CD4-positive, alpha-beta T cell (primary cell): ENCODE measurements at places on chromosomes 2 and 18.
A peak's percentile ranks its signal among the peaks of the same experiment; 100 is the strongest.

GRCh38 chr2:121613774-121614173, 35.5 kb downstream of the CLASP1 start:
- DNase-seq, result no peak

DNA sequence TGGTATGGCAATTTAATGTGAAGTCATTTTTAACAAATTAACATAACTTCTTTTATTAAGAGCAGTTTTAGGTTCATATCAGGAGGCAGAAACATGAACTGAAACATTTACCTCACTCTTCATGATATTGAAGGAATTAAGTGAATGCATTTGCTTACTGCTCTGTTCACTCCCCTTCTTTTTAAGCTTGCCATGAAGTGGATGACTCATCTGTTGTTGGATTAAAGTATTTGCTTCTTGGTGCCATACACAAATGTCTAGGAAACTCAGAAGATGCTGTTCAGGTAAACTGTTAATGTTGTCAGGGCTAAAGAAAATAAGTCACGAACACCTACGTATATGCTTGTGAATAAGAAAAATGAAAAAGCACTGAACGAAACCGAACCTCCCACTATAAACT, 10.2 kb upstream of the CABYR start:
- DNase-seq, result no peak

DNA sequence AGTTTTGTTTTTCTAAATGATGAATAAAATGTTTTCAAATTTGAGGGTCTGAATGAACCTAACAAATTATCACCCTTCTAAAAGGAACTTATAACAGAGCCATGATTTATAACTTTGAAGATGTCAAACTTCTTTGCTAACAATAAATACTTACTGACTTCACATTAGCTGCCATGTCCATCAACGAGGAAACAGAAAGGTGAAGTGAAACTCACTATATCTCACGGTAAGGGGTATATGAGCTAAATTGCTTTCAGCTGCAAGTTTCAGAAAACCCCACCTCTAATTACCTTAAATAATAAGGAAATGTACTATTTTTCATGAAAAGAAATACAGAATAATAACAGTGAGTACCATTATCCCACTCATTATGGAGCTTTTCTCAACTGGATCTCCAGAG, 350.8 kb upstream of the NT5C1B start:
- no peak for DNase-seq

DNA sequence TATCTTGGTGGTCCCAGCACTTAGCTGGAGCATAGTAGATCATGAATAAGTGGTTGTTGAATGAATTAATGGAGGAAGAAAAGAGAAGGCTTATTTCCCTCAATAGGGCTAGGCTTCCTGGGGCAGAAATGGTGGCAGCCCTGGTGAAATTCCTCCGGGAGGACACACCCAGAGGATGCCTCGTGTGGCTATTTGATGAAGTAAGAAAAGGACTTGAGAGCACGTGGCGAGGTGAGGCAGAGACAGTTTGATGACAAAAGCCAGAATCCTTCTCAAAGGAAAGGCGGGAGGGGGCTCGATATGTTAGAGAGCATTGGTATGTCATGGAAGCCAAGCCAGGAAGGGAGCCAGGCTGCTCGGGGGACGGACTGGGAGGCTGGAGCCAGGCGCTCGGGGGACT, 14.7 kb downstream of the FAM228A start:
- DNase-seq, result no peak

- no peak for DNase-seq
These were observed 310.4 kb upstream of the HDAC4 start for GRCh38 chr2:239710953-239711861.

GRCh38 chr2:160096409-160096808, 34.0 kb upstream of the PLA2R1 start:
- no peak for DNase-seq

DNA sequence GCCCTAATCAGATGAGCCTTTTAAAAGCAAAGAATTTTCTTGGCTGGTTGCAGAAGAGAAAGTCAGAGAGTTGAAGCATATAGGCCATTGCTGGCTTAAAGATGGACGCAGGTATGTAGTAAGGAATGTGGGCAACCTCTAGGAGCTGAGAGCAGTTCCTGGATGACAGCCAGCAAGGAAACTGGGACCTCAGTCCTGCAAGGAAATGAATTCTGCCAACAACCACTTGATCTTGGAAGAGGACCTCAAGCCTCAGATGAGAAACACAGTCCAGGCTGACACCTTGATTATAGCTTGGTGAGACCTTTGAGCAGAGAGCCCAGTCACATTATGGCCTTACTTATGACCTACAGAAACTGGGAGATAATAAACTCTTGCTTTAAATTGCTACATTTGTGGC, 15.7 kb downstream of the PHOSPHO2 start:
- no peak for DNase-seq

DNA sequence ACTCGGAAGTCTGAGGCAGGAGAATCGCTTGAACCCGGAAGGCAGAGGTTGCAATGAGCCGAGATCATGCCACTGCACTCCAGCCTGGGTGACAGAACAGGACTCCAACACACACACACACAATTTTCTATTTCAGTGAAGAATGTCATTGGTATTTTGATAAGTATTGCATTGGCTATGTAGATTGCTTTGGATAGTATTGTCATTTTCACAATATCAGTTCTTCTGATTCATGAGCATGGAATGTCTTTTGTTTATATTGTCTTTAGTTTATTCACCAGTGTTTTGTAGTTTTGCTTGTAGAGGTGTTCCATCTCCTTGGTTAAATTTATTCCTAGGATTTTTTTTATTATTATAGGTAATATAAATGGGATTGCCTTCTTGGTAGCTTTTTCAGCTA, 693.4 kb upstream of the SYT4 start:
- no peak for DNase-seq

- DNase-seq, result no peak
These were observed 57.7 kb downstream of the INHBB start for GRCh38 chr2:120403676-120404075.

DNA sequence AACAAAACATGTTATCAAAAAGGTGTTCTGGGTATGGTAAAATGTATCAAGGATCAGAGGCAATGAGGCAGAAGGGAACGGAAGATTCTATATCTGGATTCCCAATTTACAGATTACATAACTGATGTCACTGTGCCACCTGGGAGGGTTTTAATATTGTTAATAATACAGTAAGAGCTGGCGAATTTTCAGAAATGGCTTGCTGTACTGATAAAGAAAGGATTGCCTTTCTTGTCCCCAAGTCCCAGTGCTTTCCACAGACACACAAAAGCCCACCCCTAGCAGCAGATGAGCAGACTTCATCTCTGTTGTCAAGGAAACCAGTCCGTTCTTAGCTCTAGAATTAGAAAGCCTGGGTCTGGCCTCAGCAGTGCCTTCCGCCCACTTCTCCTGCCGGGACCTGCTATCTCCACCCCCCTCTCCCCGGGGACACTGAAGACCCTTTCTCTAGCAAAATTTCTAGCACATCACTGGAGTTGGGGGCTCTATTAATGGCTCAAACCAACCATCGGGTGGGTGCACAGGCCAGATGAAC, 34.3 kb downstream of the ADD2 start:
- DNase-seq, result no peak

GRCh38 chr18:51082571-51083267, 52.7 kb downstream of the SMAD4 start:
- no peak for DNase-seq

DNA sequence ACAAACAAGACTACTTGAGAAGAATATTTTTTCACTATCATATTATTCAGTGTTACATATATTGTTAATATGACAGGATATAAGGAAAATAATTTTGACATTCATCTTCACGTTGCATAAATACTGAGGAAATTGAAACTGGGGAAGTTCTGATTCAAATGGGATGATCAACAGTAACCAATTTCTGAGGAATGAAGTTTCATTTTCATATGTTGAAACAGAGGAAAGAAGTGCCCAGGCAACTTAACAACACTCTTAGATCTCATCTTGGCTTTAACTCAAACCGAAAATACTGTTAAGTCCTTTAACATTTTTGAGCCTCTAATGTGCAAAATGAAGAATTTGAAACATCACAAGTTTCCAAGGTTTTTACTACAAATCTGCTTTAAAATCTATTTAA, 612.2 kb upstream of the VRK2 start:
- no peak for DNase-seq

- DNase-seq, result no peak
These were observed 1042.0 kb downstream of the DPP10 start for GRCh38 chr2:115484486-115484885.

GRCh38 chr2:45763255-45763654, 111.8 kb downstream of the PRKCE start:
- no peak for DNase-seq

DNA sequence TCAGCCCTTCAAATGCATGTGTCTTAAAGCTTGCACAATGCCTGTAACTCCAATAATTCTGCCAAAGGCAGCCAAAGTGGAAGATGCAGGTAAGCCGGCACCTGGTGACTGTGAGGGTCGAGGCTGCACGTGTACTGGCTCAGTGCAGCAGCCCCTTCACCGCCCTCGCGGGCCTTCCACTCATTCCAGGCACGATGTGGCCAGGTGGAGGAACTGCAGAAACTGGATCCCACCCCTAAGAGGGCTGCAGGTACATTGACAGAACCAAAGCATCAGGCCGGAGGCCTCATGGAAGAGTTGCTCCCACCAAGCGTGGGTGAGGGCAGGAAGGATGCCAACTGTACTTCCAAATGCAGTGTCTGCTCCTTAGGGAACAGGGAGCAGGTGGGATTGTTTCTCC, 253.4 kb downstream of the HDAC4 start:
- DNase-seq, result no peak

DNA sequence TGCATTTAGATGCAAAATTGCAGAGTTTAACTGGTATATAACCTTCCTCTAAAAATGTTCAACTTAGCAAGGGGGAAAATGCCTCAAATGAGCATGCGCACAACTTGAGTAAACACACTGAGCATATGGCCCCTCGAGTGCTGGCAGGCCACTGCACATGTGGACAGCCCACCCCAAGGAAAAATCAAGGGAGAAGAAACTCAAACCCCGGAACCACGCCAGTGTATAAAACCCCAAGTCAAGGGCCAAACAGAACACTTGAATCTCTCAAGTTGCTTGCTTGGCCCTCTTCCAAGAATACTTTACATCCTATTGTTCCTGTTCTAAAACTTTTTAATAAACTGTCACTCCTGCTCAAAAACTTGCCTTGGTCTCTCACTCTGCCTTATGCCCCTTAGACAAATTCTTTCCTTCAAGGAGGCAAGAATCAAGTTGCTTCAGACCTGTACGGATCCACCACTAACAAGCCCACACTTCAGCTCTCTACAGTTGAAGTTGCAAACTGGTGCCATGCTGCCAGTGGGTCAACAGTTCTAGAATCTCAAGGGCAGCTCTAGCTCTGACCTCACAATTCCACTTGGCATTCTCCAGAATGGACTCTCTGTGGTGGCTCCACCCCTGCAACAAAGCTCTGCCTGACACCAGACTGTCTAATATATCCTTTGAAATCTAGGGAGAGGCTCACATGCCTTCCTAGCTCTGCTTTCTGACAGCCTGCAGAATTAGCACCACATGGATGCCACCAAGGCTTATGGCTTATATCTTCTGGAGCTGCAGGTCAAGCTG, 38.9 kb downstream of the HIBCH start:
- DNase-seq, result no peak

DNA sequence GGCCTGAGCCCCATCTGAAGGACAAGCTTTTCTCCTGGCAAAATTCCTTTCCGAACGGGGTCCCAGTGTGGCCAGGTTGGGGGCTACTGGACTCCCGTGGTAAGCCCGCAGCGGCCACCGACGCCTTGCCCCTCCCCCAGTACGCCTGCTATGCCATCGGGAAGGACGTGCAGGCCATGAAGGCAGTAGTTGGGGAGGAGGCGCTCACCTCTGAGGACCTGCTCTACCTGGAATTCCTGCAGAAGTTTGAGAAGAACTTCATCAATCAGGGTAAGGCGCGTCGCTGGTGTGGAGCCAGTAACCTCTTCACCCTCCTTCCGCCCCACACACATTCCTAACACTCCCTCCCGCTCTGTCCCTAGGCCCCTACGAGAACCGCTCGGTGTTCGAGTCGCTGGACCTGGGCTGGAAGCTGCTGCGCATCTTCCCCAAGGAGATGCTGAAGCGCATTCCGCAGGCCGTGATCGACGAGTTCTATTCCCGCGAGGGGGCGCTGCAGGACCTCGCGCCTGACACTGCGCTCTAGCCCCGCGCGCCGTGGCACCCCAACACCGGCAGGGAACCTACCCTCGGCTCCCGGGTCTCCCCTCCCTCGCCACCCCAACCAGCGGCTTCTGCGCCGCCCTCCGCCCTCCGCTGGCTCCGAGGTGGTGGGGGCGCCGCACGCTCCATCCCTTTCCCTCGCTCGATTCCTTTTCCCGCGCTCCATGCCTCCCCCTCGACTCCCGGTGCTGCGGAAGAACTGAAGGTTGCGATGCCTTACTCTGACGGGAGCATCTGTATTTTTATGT, 13.6 kb upstream of the ANKRD53 start:
- peak; percentile 76 for DNase-seq

DNA sequence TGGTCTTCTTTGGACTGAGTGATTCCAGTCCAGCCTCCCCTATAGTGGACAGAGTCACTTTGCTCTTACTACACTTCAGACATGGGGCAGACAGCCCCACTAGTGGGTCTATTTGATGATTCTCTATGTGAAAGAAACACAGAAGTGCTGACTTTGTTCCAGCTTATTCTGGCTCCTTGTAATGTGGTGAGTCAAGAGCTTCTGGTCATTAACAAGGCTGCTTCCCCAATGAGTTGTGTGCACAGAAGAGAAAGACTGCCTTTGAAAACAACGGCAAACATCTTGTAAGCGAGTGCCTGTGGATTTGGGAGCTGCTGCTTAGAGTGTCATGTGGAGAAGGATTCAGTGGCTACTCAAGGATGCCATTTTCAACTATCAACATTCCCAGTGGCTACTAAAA, 39.1 kb downstream of the RMC1 start:
- DNase-seq, result no peak

DNA sequence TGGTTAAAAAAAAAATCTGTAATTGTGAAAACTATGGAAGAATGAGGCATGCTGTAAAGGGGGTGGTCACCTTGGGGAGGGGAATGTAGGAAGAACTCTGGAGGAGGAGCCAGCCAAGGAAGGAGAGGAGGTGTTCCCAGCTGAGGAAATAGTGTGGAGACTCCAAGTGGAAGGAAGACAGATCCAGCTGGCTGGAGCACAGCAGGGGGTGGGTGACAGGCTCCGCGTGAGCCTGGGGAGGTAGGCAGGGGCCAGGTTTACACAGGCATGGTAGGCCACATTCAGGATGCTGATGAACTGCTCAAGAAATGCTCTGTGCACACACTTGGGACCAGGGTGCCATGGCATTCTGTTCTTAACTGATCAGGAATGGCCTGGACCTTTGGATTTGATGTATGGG, 16.8 kb downstream of the AFF3 start:
- DNase-seq, result no peak

DNA sequence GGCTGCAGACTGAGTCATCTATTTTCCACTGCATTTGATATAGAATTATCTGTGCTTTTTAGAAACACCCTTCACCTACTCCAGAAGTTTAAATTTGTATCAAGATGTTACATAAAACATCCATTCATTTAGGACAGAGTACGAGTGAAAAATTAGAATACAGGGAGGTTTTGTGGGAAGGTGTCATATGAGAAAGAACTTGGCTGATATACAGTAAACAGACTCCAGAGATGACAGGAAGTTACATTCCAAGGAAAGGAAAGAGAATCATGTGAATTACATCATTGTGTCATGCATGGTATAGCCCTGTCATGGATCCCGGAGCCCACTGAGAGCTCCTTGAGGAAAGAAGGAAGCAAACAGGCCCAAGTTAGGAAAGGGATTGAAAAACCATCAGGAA, 341.5 kb upstream of the PKDCC start:
- DNase-seq, result no peak
